ENCODE measurements at places on chromosomes 1 and 21. TPM values are rescaled to one million over a fixed set of nuclear protein-coding genes. Genes with fewer than 3 reads are reported as not detected.

The ASTN1 gene
- total RNA-seq: not detected

DNA sequence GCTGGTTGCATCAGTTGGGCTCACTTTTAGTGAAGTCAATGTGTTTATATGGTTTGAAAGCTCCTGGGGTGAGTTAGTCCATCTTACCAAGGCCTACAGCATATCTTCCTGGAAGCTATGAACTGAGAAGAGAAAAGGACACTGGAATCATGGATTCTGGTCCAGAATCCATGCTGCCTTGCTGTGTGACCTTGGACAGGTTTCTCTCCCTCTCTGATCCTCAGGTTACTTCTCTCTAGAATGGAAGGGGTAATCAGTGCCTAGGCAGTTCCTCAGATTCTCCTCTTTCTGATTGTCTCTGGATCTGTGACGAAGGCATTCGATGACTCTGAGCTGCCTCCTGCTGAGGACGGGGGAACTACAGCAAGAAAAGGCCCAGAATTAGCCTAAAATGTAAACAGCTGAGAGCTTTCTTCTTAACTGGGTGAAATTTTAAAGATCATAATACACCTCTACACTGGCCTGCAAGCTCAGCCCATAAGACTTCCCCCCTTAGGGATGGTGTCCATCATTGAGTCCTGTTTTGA, 425.0 kb upstream of the VAMP3 start:
- DNase-seq: no peak

DNA sequence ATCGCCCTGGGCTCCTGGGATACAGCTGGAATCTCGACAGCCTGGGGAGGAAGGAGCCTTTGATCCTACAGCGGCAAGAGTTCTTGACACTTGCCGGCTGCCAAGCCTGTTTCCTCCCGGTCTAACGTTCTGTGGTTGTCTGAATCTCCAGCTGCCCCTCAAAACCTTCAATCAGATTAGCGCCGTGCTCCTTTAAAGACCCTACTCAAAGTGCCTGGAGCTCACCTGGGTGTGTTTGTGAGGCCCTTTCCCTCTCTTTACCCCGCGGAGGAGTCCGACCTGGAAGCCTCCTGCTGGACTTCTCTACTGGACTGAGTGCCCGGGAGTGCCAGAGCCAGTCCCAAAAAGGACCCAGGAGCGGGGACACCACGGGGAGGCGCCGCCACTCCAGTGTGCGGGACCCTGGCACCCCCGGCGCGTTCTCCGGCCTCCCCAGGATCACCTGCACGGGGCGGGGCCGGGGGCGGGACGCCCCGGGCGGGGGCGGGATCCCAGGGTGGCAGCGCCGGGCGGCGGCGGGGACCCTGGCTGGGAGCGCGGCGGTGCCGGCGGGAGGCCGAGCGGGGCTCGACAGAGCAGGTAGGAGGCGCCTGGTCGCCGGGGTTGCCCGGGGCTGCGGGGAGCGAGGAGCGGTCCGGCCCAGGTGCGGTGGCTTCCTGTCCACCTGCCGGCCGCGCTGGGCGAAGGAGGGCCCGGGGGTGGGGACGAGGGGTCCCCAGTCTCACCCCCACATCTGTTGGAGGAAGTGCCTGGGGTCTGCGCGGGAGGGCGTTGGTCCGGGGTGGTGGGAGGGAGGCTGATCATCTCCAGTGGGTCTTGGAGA, at the start of gene NCMAP:
NCMAP (plus strand) TSS at position 497 of the 823 bp plus-strand sequence. CDS start 39,344 bp downstream, outside the sequence.
- no peak for DNase-seq

GRCh38 chr1:218273762-218274479, 11.2 kb upstream of the RRP15 start:
- DNase-seq: no peak

The SMPDL3B gene
- 0.29 TPM for total RNA-seq

DNA sequence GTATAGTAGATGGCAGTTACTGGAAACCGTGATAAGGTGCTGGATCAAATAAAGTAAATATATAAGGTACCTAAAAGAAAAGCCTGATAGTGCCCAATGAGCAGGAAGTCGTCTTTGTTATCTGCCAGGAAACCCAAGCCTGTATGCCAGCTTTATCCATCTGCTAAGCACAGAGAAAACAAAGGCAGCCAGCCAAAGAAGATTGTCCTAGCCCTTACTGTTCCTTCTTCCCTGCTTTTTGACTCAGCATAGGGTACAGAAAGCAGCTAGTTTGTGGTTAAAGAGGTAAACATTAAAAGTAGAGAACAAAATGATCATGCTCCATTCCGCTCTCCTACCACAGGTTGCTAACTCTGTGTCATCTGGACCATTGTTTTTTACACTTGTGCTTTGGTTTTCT, 10.1 kb downstream of the KRTAP22-2 start:
- no peak for DNase-seq

The SPATA1 gene
- total RNA-seq: not detected

DNA sequence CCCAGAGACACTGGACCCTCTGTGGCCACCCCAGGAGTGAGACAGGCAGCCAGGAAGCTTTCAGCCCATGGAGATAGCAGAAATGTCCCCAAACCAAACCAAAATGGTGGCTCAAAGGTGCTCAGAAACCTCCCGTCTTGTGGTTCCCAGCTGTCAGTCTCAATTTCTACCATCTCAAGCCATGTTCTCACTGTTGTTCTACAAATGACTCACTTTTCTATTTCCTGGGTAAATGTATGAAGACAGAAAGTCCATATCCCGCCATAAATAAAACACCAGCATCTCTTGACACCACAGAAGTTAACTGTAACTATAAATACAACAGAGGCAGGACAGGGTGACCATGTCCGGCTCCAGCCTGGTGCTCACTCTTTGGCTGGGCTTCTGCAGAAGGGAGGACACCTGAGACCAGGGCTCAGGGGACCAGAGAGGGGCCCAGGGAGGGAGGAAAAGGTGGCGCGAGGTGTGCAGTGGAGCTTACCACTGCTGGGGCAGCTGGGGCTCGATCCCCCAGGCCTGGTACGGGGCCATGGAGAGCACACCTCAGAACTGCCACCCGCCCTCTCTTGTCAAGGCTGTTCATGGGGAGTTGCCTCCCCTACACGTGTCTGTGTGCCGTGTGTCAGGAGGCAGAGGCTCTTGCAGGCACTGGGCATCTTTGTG, 43.6 kb downstream of the EPHB2 start:
- DNase-seq: no peak

DNA sequence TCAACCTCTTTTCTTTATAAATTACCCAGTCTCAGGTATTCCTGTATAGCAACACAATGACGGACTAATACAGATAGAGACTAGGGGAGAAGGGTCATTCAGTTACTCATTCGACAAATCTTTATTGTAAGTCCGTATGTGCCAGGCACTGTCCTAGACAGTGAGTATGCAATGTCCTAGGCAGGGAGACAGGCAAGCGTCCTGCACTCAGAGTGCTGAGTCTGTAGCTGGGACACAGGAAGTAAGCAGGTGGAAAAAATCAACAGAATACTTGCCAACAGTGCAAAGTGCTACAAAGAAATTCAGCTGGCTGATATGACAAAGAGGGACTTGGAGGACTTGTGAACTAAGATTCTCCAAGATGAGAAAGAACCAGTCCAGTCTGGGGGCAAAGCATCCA, 92.2 kb upstream of the ZBTB40 start:
- DNase-seq: no peak

DNA sequence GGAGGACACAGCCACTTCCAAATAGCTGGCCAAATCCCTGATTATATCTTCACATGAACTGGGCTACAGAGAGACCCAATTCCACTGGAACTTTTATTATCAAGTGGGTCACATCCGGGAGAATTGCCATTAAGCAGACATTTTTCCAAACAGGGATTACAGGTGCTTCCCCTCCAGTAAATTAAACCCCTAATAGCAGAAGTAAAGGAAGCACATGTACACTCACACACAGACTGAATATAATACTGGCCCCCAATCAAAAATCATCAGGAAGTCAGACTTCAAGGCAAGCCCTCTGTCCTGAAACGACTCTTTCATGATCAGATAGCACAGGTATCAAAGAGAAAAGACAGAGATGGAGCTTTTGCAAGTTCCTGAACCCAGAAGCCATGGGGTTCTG, 118.6 kb upstream of the PPP2R5A start:
- no peak for DNase-seq

DNA sequence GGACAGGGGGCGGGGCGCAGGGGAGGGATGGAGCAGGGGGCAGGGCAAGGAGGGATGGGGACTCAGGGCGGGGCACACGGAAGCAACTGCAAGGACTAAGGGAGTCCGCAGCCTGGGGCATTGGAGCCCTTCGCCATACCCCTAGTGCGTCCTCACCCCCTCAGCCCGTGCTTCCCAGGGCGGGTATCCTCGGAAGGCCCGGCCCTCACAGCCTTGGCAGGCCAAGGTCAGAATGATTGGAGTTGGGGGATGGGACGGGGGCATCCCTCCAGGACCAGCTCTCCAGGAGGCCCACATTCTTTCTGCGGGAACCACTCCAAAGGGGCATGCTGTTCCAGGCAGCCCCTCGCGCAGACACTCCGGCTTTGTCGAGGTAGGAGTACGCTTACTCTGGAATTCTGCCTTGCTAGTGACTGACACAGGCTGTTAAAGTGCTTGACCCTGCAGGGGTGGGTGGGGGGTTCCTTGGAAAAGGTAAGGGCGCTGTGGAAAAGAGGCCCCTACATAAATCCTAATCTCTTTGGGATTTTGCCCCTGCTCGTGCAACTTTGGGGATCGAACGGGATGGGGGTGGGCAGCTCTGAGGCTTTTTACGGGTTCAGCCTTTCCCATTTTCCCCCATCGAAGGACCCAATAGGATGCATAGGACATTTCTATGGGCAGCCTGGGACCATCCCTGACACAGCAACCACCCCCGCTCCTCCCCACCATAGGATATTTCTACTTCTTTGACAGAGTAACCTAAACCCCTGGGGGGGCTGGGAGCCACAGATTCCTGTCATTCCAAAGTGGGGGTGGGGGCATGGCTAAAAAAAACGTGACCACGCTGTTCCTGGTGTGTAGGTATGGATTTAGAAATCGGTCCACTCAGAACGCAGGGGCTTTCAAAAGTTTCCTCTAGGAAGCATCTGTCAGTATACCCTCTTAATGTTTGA, 738 bp upstream of the TRIM11 start:
- DNase-seq: peak; percentile 4

DNA sequence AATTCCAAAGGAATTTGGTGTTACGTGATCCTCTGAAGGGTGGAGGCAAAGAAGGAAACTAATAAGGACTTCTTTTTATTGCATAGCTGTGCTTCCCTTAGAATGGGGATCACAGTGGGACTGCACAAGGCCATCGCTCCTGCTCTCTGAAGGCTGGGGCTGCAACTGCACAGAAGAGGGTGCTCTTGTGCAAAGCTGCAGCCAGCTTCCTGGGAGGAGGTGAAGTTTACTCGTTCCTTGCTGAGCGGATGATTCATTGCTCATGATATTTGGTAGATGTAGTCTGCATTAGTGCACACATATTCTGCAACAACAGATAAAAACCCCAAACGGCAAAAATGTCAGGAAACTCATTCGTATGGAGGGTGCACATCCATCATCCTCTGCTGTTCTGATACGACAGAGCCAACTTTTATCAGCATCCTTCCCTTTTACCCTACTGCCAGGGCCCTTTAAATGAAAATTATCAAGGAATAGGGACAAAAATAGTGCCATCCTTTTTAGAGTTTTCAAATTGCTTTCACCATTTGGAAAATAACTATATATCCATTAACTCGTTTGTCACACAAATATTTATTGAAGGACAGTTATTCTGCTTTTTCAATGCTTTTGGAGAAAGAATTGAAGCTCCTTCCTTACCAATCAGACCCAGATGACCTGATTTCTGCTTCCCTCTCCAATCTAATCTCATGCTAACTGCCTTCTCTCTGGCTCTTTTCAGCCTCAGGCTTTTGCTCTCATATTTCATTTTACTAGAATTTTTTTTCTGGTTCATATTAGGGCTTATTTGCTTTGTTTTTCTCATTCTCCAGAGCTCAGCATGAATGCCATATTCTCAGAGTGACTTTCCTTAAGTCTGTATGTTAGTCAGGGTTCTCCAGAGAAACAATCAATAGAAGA, 263.6 kb downstream of the DUSP10 start:
- peak; percentile 22 for DNase-seq

The ADGRB2 gene
- 1.7 TPM for total RNA-seq

DNA sequence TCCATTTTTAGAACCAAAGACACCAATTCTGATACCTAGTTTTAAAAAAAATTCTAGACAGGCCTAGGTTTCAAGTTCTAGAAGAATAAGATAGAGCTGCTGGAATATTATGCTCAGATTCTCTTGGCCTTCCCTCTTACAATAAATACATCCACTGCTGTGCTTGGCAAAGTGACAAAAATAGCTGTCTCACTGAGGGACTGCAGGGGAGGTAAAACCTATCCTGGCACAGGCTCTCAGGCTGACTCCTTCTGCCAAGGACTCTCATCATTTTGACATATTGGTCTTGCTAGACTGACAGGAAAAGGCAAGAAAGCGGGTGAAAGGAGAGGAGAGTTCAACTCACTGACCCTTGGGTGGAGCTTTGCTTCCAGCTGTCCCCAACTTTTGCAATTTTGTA, 197.0 kb upstream of the LHX8 start:
- no peak for DNase-seq

DNA sequence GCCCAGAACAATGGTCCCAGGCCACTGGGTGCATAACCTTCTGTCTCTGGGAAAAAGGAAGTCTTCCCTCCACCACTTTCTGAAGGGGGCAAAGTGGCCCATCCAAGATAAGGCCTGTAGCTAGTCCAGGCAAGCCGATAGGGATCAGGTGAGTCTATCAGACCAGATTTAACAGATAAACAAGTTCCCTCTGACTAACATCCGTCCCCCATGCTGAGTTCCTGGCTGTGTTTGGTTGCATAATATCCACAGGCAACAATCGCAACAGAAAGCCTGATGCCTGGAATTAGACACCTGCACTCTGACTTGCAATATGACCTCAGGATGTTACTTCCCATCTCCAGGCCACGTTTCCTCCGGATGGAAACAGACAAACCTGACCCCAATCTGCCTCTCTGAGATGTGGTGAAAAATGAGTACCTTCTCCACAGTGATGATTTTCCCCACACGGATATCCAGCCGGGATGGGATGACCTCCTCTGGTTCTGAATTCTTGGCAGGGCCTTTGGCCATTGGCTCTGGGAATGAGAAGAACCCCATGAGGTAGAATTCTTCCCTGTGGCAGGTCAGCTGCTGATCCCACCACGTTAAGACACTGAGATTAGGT, 36.4 kb downstream of the YARS1 start:
- no peak for DNase-seq

- DNase-seq: no peak
Measured at GRCh38 chr1:215226757-215227156, 144.2 kb downstream of the KCNK2 start.

DNA sequence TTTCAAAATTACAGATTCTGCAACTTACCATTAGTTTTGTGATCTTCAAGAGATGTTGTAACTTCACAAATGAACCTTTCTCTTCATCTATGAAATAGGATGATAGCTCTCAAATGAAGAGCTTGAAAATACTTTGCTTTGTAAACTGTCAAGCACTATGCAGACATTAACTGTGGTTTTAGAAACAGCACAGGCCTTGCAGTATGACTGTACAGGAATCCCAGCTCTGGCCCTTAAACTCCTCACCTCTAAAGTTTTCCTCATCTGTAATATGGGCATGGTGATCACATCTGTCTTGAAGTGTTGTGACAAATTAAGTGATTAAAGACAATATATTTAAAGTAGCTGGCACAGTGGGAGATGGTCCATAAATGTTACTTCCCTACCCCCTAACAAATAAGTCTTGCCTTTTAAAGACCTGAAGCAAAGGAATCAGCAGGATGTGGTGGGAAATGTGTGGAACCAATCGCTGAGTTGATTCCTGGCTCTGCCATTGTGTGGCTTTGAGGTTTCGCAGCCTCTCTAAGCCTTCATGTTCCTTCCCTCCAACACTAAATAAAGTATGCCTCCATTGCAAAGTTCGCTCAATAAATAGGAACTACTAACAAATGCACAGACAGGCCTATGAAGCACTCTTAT, 5.5 kb upstream of the PTP4A2 start:
- no peak for DNase-seq
